ENCODE measurements at places on chromosomes 6 and 20.

GRCh38 chr6:38396209-38396608 is 243.5 kb downstream of the BTBD9 start:
- DNase-seq, result no peak

GRCh38 chr20:31710423-31711108 is 12.1 kb downstream of the BCL2L1 start:
- no peak for DNase-seq

DNA sequence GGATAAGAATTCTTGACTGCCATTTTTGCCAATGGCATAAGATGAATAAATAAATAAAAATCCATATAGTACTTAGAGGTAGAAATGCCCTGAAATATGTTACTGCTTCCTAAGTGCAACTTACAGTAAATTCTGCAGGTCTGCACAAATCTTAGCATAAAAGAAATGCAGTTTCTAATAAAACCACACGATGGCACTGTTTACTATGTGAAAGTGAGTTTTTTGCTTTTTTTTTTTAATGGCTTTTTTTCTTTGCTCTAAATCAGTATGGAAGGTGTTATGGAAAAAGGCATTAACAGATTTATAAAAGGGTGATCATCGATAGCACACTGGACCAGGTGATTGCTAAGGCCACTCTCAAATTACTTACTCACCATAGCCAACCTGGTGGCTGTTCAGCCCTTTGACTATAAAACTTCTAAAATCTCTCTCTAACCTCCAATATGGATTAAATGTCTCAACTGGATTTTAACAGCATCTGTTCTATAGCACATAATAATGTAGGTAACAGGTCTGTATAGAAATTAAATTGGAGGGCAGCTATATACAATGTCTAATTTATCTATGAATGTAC is 45.8 kb downstream of the AHI1 start:
- peak; percentile 50 for DNase-seq

GRCh38 chr6:15730442-15730841 is 67.6 kb upstream of the DTNBP1 start:
- DNase-seq, result no peak

DNA sequence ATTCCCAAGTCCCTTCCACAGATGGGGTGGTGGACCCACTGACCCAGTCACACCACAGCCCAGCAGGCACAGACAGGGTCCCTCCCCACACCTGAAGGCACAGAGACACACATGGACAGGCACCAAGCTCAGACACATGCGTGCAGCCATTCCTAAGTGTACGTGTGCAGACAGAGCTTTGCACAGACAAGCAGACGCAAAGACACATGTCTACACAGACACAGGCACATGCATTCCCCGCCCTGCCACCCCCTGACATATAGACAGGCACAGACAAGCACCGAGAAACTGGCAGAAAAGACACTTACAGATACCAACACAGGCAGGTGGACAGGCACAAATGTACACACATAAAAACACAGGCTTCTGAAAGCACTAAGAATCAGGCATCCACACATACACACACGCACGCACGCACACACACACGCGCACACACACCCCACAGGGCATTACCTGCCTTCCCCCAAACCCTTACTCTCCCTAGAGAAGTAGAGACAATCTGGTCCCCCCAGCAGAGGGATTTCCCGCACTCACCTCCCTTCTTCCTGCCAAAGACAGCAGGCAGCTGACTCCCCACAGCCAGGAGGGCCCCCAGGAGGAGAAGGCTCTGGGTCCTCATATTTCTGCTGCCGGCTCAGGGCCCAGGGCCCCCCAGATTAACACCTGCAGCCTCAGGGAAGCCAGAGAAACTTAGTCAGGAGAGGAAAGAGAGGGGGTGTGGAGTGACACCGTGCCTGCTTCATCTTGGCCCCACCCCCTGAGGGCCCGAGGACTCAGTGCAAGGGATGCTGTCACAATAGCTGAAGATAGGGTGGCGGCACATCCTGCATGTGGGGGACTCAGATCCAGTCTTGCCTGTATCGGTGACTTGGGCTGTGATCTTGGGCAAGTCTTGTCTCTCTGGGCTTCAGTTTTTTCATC is at the start of gene WFDC5:
Gene WFDC5 (minus strand): TSS at position 710 of the 921 bp plus-strand sequence. CDS start 91 bp downstream, at position 619.
- DNase-seq, result no peak

DNA sequence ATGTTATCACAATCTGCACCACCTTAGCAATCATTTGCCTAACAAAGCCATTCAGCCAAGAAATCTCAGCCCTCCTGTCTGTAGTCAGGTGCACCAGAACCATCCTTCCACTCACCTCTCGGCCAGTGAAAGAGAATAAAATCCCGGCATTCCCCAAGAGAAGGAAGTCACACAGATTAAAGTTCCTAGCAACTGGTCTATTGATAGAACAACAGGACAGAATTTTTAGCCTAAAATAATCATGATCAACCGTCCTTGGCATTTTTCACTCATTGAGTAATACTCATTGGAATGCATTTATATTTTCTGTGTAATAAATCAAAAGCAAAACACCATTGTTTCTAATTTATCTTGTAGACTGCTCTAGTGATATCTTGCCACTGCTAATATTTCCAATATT is 85.7 kb upstream of the CDH4 start:
- no peak for DNase-seq

DNA sequence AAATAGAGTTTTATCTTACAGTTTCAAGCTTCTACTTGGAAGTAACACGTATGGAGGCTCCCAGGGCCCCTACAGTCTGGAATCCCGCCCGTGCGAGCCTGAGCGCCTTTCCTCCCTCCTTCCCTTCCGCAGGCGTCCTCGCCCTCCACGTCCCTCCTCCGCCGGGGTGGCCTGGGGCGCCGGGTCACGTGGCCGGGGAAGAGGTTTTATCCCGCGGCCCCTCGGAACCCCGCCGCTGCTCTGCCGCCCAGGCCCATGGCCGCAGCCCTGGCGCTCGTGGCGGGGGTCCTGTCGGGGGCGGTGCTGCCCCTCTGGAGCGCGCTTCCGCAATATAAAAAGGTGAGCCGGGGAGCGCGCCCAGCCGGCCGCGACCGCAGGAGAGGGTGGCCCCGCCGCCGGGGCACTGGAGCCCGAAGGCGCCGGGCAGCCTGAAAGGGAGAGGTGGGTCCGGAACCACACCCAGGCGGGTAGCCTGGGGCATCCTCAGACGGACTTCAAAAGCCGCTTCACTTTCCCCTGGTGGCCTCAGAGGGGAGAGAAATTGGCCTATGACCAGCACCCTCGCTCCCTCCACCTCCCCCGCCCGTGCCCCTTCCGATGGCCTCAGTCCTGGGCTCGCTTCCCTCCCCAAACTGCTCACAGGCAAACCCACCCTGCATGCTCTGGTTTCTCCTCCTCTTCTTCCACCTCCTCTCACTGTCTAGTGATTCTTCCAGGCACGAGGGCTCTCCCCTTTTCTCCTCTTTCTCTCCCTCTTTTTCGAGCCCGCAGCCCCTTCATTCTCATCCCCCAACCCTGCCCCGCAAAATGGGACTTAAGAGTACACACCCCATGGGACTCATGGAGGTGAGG is at the start of gene CLPSL2:
Gene CLPSL2 (plus strand): TSS at position 235 of the 852 bp plus-strand sequence. CDS start 21 bp downstream, at position 256.
- no peak for DNase-seq

DNA sequence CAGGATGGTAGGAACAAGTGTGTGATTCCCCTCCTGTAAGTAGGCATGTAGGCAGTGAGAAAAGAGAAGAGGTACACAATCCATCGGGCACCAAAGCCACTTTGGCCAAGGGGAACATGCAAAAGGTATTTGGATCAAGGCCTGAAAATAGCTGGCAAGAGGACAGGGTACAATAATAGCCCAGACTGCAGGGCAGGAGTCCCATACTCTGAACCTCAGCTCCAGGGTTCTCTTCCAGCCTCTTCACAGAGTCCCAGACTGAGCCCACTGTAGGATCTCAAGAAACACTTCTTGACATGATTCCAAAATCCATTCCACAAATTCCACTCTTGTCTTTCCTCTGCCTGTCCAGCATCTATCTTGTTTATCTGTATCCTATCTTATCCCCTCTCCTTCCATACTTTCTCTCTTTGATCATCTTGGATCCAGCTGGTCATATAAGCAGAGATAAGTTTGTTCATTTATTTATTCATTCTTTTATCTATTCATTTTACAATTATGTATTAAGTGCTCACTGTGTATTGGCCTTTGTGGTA is 19.7 kb downstream of the ACSS2 start:
- no peak for DNase-seq

GRCh38 chr6:502761-503160 is 111.2 kb downstream of the IRF4 start:
- no peak for DNase-seq

- no peak for DNase-seq
Measured at GRCh38 chr20:402496-402885, 5.6 kb upstream of the RBCK1 start.

- DNase-seq, result peak; percentile 27
Measured at GRCh38 chr6:25717866-25718740, 36.4 kb upstream of the SLC17A4 start.

DNA sequence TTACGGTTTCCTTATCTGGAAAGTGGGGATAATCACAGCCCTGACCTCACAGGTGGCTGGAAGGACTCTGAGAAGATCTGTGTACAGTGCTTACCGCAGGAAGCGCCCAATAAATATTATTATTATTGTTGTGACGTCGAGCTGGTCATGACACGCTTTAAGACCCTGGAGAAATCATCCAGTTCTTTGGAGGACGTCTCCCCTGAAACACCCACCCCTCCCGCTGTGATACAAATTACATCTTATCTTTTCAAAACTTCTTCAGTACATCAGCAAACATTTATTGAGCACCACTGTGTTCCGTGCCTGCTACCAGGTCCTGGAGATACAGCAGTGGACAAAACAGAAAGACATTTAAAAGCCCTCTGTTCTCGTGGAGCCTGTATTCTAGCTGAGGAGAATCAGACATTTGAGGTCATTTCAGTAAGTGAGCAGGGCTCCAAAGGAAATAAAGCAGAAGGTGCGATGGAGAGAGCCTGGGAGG is 118.7 kb downstream of the CEBPB start:
- DNase-seq, result no peak

DNA sequence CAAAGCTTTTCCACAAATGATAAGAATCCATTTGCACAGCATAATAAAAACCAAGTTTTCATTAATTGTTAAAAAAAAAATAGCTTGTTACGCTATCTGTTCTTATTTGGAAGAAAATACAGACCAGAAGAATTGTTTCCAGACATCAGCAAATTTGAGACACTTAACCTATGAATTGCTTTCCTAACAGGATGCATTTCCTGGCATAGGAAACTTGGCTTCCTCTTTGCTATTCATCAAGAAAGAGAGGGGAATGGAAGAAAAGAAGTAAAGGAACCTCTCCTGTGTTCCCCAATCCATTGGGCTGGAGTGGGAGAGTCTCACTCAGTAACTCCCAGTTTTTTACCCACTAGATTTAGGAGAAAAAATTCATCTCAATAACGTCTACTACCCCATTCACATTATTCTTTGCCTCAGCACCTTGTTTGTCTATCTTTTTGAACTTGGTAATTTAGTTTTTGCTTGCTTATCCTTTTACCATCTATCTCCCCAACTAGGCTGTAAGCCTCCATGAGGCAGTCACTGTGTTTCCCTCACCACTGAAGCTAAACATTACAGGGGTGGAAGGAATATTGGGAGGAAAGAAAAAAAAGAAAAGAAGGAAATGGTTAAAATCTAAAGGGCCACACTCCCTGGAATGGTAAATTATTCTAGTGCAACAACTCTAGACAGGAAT is 150.3 kb downstream of the COL21A1 start:
- DNase-seq, result no peak

DNA sequence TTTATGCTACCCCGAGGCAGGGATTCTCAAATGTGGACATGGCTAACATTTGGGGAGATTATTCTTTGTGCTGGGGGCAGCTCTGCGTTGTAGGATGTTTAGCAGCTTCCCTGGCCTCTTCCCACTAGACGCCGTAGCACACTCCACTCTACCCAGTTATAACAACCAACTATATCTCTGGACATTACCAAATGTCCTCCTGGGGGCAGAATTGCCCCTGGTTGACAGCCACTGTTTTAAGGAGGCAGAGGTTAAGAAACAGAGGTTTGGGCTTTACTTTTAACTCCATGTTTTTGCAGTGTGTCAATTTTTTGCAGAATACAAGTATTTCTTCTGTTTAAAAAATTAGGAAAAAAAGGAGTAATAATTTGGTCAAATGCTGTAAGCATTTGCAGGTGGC is 56.2 kb upstream of the BMP6 start:
- DNase-seq, result no peak

- no peak for DNase-seq
Measured at GRCh38 chr20:59441306-59441705, 140.9 kb downstream of the EDN3 start.

DNA sequence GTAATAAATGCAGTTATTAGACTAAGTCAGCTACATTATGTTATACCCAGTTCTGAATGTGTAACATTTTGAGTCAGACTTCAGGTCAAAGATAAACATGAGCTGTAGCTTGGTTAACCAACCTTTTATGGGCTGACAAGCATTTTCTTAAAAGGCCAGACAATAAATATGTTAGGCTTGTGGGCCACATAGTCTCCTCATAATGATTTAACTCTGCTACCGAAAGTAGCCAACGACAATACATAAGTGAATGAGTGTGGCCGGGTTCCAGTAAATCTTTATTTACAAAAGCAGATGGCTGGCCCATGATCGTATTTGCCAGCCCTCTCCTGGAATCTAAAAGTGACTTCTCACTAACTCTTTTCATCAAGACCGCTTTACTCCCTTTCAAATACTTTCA is 49.9 kb downstream of the ATG5 start:
- peak; percentile 50 for DNase-seq

- DNase-seq, result no peak
Measured at GRCh38 chr20:41531518-41532275, 86.5 kb downstream of the CHD6 start.

DNA sequence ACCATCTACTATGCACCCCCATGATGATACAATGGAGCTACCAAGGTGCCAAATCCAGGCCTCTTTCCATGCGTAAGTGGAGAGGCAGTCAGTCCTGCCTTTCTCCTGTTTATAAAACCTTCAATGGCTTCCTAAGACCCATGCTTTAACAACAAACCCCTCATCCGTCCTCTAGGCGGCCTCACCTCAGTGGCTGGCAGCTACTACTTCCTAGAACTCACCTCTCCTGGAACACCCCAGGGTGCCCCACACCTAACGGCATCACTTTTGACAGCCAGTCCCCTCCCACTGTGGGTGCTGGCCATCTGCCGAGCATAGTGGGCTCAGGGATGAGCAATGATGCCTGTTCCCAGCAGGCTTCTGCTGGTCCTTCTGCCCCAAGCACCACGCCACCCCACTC is 80.0 kb upstream of the TAB2 start:
- DNase-seq, result no peak

DNA sequence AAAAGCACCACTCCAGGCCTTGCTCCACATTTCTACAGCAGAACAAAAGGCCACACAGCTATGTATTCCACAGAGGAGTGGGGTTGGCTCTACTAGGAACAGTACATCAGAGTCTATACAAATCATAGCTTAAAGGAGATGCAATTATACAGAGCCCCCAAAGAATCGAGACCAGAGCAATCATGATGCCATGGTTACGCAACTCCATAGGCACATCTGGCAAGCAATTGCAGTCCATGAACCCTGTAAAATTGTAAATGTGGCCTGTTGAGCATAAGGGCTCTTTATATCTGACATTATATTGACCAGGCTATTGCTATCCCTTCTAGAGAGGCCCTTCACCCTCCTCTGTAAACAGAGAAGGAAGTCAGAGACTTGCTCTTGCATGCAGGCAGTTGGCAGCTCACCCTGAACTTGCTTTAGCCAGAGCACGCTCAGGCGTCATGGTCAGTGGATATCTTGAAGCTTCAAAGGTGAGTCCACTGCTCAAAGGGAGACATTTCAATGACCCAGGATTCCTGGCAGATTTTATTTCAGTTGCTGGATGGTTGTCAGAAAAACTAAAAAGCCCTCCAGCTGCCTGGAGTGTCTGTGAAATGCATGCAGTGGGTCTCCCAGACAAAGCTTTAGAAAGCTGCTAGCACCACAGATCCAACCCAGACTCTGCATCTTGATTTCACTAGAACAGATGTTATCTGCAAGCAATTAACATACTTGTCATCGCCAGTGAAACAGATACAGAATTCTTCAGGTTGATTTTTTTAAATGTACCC is 357.2 kb downstream of the CENPW start:
- DNase-seq, result no peak
